ENCODE measurements at places on chromosomes 12 and 14.

GRCh38 chr14:52023518-52023917 is 34.2 kb downstream of the RTRAF start:
- no peak for DNase-seq

DNA sequence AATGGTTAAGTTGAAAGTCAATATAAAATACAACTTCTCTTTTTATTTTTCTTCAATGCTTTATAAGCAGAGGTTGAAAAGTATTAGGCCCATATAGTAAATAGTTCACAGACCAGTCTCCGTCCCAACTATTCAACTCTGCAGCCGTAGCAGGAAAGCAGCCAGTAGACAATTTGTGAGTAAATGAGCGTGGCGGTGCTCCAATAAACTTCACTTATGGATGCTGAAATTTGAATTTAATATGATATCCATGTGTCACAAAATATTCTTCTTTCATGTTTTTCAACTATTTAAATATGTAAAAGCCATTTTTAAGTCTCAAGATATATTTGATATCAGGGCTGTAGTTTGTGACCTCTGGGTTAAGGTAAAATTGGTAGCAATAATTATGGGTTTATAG is 17.7 kb downstream of the LIN7A start:
- no peak for DNase-seq

DNA sequence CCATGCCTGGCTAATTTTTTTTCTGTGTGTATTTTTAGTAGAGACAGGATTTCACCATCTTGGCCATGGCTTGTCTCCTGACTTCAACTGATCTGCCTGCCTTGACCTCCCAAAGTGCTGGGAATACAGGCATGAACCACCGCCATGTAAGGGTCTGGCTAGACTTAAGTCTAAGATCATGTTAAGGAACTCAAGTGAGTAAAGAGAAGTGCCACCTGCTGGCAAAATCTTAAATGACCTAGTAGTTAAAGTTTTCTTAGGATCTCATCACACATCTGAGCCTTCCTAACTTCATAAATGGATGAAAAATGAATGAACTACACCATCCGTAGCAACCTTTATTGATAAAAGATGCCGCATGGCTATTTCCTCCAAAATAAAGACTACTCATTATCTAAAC is 1.7 kb upstream of the C12orf56 start:
- no peak for DNase-seq

- DNase-seq = no peak
Measured at GRCh38 chr14:90406384-90406798, 9.6 kb downstream of the CALM1 start.

DNA sequence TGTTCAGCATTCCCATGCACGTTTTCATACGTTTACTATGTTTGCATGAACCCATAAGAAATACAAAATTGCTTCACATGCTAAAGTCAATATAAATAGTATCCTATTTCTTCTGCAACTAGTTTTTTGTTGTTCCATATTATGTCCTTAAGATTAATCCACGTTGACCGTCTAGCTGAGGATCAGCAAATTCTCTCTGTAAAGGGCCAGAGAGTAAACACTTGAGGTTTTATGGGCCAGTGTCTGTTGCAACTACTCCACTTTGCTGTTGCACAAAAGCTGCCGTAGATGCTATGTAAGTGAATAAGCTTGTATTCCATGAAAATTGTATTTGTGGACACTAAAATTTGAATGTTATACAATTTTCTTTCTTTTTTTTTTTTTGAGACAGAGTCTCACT is 21.1 kb upstream of the PITPNM2 start:
- no peak for DNase-seq

- no peak for DNase-seq
Measured at GRCh38 chr12:20627001-20627588, 68.0 kb upstream of the SLCO1C1 start.

DNA sequence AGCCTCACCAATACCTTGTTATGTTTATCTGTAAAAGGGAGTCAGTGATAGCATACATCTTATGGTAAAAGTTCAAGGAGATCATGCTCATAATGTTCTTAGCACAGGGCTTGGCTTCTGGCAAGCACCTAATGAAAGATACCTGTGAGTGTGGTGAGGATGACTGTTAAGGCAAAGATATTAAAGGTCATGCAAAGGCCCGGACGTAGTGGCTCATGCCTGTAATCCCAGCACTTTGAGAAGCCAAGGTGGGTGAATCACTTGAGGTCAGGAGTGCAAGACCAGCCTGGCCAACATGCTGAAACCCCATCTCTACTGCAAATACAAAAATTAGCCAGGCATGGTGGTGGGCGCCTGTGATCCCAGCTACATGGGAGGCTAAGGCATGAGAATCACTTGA is 425.9 kb upstream of the TBX3 start:
- no peak for DNase-seq

GRCh38 chr12:121626853-121627640 is 717 bp downstream of the ORAI1 start:
- no peak for DNase-seq

DNA sequence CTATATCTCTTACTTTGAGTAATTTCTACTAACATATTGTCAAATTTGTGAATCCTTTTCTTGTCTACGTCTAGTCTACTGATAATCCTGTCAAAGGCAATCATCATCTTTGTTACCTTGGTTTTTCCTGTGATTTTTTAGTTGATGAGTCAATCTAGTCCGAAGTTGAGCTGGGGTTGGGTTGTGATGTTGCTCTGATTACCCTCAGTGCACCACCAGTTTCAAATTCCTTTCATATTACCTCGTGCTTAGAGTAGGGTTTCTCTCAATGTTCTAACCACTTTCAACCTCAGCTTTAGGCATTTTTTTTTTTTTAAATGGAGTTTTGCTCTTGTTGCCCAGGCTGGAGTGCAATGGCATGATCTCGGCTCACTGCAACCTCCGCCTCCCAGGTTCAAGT is 186.8 kb downstream of the BTG1 start:
- DNase-seq = no peak

GRCh38 chr12:121464331-121464730 is 64.4 kb downstream of the RNF34 start:
- DNase-seq = no peak

DNA sequence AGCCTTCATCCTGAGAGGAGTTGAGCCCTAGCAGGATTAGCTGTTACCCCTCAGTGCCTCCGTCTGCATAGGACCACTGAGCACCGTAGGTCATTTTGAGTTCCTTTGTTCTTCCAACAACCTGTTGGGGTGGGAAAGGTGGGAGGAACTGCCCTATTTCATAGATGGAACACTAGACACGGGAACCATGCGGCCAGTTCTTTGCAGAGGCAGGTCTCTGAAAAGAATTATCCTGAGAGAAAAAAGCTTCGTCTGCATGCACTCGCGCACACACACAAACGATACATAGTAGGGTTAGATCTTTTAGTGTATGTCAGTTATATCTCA is 28.5 kb downstream of the TRAFD1 start:
- no peak for DNase-seq

GRCh38 chr12:129887101-129887500 is 16.7 kb downstream of the TMEM132D start:
- DNase-seq = no peak

DNA sequence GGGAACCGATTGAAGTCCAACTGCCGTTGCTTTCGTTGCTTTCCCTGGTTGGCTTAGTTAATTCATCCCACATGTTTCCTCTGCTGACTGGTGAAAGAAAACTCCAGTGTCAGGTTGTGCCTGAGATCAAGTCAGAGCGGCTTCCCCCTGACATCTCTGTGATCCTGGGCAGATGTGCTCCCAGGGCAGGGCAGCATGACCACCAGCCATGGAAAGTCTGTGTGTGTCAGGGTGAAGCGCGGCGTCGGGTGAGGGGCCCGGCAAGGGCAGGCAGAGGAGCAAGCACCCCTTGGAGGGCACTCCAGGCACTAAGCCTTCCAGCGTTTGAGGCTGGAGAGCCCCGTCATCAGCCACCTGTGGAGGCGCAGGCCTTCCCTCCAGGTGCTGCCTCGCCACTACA is 54.5 kb upstream of the IGF1 start:
- DNase-seq = no peak

DNA sequence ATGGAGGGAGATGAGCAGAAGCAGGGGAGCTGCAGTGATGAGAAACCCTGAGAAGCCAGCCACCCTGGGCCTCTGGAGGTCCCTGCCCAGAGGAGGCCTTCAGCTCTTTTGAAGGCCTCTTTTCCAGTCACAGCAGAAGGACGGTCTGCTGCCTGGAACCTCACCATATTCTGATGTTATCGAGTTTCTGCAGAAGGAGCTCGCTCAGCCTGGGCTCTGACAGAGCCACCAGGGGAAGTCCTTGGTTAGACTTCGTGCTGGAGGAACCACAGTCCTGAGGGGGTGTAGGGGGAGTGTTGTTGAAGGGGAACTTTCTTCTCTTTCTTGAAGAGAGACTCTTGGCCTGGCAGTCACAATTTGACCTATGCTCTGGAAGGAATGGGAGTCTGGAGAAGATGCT is 25.1 kb upstream of the BATF start:
- DNase-seq = no peak

DNA sequence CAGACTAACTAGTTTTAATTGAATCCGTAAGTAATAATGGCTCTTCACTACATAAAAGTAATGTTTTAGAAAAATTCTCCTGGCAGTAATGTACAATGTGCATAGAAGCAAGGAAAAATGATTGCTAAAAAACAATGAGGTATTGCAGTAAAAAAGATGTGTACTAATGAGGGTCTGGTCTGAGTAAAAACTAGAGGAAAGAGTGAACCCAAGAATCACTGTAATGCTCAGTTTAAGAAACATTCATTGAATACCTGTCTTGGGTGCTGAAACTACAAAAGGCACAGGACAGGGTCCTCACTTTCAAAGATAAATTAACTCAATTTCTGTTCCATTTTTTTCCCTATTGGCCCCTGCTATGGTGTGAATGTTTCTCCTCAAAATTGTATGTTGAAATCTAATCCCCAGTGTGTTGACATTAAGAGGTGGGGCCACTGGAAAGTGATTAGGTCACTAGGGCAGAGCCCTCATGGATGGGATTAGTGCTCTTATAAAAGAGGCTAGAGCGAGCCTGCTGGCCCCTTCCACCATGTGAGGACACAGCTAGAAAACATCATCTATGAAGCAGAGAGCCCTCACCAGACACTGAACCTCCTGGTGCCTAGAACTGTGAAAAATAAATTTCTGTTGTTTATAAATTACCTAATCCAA is 51.6 kb downstream of the RPS6KA5 start:
- DNase-seq = no peak

- DNase-seq = no peak
Measured at GRCh38 chr12:68334132-68334531, 2.0 kb upstream of the MDM1 start.

DNA sequence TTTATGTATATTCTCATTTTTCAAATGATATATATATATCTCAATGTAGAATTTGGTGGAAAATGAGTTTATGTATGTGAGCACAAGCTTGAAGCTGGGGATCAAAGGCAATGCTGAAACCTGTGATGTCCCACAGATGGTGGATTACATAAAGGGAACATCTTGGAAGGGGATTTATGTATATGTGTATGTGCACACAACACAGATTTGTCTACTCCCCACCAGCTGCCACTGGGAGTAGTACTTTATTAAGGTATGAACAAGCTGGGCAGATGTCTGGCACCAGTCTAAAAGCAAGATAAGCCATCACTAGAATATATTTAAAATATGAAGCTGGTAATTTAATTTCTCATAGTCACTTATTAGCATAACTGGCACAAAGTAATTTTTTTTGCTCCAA is 895.6 kb downstream of the SLC6A15 start:
- no peak for DNase-seq

GRCh38 chr14:90629471-90629870 is 186.8 kb downstream of the TTC7B start:
- no peak for DNase-seq
